ENCODE measurements at places on chromosomes 3 and 15.

- no peak for DNase-seq
These were observed 25.5 kb upstream of the TMOD3 start for GRCh38 chr15:51803965-51804364.

DNA sequence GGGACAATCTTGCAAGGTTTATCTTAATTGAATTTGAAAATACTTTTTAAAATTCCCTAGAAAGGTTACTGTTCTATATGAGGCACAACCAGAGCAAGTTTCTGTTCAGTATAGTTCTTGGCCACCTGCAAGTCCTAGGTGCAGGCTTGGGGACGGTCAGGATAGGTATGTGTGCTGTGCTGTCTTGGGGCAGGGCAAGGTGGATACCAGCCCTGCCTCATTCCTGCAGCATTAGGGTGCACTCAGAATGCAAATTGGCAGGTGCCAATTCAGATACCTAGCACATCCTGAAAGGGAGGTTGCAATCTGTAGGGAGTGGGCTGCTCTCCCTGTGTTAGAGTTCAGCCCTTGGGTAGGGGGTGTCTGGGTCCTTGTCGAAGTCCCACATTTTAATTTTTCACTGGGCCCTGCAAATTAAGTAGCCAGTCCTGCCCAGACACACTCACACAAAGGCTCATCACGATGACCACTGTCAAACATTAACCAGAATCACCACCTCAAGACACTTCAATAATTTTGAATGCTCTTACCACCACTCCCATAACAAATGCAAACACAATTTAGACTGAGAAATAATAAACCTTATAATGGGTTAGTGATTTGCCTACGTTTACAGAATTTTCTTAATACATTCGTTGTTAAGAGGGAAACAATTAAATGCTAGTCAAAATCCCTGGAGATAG lies 838.0 kb upstream of the NR2F2 start:
- no peak for DNase-seq

DNA sequence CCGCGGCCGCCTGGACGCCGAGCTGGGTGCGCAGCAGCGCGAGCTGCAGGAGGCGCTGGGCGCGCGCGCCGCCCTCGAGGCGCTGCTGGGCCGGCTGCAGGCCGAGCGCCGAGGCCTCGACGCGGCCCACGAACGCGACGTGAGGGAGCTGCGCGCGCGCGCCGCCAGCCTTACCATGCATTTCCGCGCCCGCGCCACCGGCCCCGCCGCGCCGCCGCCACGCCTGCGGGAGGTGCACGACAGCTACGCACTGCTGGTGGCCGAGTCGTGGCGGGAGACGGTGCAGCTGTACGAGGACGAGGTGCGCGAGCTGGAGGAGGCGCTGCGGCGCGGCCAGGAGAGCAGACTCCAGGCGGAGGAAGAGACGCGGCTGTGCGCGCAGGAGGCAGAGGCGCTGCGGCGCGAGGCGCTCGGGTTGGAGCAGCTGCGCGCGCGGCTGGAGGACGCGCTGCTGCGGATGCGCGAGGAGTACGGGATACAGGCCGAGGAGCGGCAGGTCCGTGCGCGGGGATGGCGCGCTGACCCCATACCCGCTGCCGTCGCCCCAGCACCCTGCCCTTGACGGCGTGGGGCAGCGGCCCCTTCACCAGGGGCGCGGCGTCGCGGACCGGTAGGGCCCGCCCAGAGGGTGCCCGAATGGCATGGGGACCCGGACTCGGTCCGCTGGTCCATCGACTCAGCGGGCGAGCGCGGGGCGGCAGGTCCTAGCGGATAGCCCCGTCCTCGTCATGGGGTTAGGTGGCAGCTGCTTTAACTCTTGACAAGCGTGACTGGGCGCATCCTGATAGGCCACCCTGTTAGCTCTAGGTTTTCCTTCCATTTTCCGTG lies 848 bp downstream of the SYNM start:
- DNase-seq, result no peak

GRCh38 chr3:43162230-43163084 lies 56.6 kb upstream of the POMGNT2 start:
- peak; percentile 29 for DNase-seq

- no peak for DNase-seq
These were observed 452.1 kb upstream of the THBS1 start for GRCh38 chr15:39128746-39129145.

- no peak for DNase-seq
These were observed at the start of gene ZBTB47 for GRCh38 chr3:42653560-42654330. Gene ZBTB47 (plus strand): TSS chr3:42653697. CDS start chr3:42658356, 4,659 bp downstream.

GRCh38 chr3:156630081-156630772 lies 44.2 kb upstream of the TIPARP start:
- no peak for DNase-seq

- DNase-seq, result no peak
These were observed 51.7 kb downstream of the CASR start for GRCh38 chr3:122235147-122235546.

DNA sequence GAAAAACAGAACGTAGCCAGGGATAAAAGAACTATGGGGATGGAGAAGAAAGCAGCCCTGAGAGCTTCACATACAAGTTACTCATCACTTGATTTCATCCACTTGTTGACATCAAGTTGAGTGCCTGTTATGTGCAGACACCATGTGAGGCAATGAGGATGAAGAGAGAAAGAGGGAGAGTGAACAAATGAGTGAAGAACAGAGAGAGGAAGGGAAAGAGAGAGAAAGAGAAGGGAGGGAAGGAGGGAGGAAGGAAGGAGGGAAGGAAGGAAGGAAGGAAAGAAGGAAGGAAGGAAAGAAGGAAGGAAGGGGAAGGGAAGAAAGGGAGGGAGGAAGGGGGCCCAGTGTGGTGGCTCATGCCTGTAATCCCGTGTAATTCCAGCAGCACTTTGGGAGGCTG lies 72.3 kb upstream of the SMAD3 start:
- DNase-seq, result no peak

- DNase-seq, result no peak
These were observed 9.5 kb downstream of the SPINT1 start for GRCh38 chr15:40853241-40853890.

DNA sequence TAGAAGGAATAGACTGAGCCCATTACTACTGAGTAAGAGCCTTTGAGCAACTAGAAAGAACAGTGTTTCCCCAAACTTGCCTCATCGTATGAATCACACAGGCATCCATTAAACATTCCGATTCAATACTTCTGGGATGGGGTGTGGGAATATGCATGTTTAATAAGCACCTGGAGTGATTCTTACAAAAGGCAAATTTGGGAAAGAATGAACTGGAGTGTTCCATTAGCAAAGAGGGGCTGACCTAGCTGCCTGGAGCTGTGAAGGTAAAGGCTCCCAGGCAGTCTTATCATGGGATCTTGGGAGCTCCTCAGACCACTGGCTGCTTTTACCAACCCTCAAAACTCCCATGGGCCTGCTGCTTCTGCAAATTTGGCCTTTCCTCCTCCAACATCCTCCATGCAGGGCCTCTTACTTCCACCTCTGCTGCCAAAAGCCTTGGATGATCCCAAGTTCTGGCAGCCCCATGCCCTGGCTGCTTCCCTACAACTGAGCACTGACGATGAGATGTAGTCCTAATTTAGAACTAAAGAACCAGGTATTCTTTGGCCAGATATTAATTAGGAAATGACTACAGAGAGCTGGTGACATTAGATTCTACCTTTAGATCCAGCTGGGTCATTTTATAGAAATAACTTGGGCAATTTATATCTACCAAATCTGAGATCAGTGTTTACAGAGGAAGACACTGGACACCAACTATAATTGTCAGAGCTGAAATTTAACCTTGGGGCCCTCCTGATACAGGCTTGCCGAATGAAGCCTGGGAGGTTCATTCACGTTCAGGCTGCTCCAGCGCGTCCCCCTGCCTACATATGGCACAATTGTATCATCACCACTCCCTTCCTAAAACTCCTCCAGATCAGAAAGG lies 11.2 kb upstream of the HOMER2 start:
- no peak for DNase-seq

Data from NAMALWA (cell line).